ENCODE measurements at places on chromosomes 6 and 20.

DNA sequence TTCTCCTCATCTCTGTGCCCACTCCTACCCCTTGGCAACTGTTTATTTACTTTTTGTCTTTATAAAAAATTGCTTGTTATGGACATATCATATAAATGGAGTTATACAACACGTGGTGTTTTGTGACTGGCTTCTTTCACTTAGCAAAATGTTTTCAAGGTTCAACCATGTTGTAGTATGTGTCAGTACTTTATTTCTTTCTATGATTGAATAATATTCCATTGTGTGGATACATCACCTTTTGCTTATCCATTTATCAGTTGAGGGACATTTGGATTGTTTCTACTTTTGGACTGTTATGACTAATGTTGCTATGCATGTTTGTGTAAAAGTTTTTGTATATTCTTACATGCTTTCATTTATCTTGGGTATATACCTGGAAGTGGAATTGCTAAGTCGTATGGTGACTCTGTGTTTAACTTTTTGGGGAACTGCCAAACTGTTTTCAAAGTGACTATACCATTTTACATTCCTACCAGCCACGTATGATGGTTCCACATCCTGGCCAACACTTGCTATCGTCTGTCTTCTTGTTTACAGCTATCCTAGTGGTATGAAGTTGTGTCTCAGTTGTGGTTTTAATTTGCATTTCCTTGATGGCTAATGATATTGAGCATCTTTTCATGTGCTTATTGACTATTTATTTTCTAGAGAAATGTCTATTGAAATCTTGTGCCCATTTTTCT lies 84.4 kb downstream of the SLX4IP start:
- no peak overlapping the region for H3K27ac ChIP-seq
- no peaks in the 10 kb centered on the region for H3K27me3 ChIP-seq
- DNase-seq: no peak
- H3K36me3 ChIP-seq: no peaks in the 10 kb centered on the region
- H3K4me3 ChIP-seq: no peak overlapping the region

DNA sequence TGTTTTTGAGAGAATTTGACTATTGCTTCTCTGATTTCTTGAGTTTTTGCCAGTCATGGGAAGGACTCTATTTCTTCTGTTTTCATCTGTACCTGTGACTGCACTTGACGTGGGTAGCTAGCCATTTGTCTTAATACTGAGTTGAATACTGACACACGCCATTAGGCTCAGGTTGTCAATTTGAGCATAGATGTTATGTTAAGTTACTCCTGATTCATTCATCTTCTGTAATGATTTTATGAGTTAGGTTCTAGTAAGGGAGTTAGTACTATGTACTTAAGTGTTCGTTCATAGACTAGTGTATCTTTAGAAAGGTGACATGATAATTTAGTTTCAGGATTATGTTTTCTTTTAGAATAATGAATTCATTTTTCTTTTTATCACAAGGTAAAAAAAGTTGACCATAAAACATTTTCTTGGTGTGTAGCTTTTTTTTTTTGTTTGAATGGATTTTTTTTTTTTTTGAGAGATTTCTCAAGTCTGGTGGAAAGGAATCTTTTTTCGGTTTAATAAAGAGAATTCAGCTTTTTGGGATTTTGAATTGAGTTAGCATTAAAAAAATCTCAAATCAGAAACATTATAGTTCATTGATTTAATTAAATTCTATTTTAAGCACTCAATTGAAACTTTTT lies 1.7 kb downstream of the AFDN start:
- H3K4me1 ChIP-seq: peaks cover 19% of the 10 kb centered on the region
- H3K4me3 ChIP-seq: peak overlapping the region; percentile 71
- H3K27ac ChIP-seq: no peak overlapping the region
- H3K36me3 ChIP-seq: no peaks in the 10 kb centered on the region
- H3K27me3 ChIP-seq: no peaks in the 10 kb centered on the region

GRCh38 chr6:55774286-55775028 lies 100.9 kb downstream of the BMP5 start:
- no peak overlapping the region for H3K27ac ChIP-seq
- H3K4me1 ChIP-seq: no peaks in the 10 kb centered on the region
- H3K4me3 ChIP-seq: no peak overlapping the region
- DNase-seq: no peak
- no peaks in the 10 kb centered on the region for H3K27me3 ChIP-seq

DNA sequence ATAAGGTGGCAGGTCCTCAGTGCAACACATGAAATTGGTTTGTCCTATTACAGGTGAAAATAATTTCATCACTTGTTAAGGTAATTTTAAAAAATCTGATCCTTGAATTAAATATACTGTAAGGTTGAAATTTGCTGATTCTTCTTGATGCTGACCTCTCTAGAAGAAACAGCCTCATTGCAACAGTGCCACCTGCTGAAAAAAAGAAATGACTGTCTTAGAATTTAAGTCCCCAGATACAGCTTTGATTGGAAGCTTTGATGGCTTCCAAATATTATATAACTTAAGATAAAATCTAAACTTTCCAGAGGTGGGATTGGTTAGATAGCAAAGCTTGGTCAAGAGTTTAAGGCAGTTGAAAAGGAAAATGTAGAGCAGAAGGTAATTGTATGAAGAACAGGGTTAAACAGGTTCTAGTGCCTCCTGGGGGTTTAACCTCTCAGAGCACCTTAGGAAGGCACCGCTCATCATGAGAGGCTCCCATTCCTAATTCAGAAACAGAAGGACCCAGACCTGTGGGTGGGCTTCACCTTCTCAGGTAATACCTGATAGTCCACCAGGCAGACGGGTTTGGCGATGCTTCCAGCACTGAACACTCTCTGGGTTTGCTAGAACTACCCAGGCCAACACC lies 401.0 kb downstream of the PAX1 start:
- no peaks in the 10 kb centered on the region for H3K36me3 ChIP-seq
- DNase-seq: no peak
- H3K4me3 ChIP-seq: no peak overlapping the region
- H3K27me3 ChIP-seq: no peaks in the 10 kb centered on the region
- H3K27ac ChIP-seq: no peak overlapping the region

- no peaks in the 10 kb centered on the region for H3K36me3 ChIP-seq
- H3K27ac ChIP-seq: no peak overlapping the region
- H3K4me3 ChIP-seq: peak overlapping the region; percentile 44
- H3K27me3 ChIP-seq: no peaks in the 10 kb centered on the region
Measured at GRCh38 chr6:148565930-148566663, 180.7 kb upstream of the UST start.

- no peak for DNase-seq
- no peak overlapping the region for H3K27ac ChIP-seq
- peaks cover 2% of the 10 kb centered on the region for H3K4me1 ChIP-seq
- no peaks in the 10 kb centered on the region for H3K27me3 ChIP-seq
- no peak overlapping the region for H3K4me3 ChIP-seq
Measured at GRCh38 chr20:15887387-15887786, 685.9 kb downstream of the KIF16B start.

GRCh38 chr6:90413396-90413795 lies 116.8 kb upstream of the BACH2 start:
- H3K4me3 ChIP-seq: peak overlapping the region; percentile 63
- no peaks in the 10 kb centered on the region for H3K27me3 ChIP-seq
- no peak overlapping the region for H3K27ac ChIP-seq
- no peaks in the 10 kb centered on the region for H3K36me3 ChIP-seq
- DNase-seq: no peak

DNA sequence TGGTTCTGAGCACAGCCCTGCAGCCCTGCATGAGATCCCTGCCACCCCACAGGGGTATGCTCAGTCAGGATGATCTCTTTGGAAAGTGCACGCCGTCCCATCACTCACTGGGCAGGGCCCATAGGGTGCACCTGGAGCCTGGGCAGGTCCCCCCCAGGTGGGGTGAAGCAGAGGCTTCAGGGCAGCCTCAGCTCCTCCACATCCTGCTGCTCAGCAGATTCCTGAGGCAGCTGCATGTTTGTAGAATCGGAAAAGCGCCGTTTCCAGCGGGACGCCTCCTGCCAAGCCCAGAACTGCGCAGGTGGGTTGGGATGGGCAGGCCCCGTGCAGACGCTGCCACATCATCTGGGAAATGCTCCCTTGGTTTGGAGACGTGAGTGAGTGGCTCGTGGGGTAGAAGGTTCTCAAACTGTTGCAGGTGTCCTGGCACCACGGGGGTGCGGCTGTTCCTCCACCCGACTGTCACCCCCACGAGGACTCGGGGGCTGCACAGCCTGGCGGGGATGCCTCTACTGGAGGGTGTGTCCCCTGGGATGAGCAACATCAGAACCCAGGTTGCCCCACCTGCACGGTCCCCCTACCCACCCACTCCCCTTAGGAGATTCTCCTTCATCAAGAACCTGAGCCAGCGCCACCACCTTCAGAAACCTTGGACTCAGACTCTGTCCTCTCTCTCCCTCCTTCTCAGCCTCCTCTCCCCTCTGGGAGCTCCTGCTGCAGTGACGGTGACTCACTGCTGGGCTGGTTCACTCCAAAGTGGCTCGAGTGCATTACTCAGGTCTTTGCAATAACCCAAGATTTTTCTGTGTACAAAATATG lies 334.1 kb downstream of the TAF4 start:
- no peaks in the 10 kb centered on the region for H3K4me1 ChIP-seq
- no peaks in the 10 kb centered on the region for H3K27me3 ChIP-seq
- no peaks in the 10 kb centered on the region for H3K36me3 ChIP-seq
- no peak overlapping the region for H3K4me3 ChIP-seq

DNA sequence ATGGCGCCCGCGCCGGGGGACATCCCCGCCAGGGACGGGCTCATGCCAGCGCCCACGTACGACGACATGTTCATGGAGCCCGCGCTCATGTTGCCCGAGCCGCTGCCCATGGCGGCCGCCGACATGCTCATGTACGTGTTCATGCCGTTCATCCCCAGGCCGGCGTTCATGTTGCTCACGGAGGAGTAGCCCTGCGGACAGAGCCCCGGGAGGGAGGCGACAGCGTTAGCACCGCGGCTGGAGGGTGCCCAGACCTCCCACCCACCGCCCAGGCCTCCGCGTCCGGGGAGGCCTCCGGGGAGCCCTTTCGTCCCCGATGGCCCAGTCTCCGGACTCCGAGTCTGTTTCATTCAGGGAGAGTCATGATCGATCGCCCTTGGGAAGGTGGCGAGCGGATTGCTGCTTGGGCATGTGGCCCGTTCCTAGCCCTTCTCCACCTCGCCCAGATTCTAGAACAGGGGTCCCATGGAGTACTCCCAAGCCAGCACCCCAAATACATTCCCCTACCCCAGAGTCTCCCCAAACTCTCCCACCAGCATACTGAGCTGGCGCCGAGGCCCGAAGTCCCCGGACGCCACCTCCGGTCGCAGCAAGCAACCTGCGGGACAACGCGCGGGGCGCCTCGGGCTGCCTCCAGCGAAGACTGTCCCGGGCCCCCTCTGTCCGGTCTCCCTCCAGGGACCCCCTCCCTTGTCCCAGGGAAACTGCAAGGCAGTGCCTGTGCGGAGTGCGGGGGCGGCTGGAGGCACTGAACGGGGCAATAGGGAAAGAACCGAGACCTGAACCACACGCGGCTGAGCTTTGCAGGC lies 1.2 kb downstream of the FOXA2 start:
- H3K4me3 ChIP-seq: peak overlapping the region; percentile 57
- H3K27ac ChIP-seq: no peak overlapping the region
- no peaks in the 10 kb centered on the region for H3K36me3 ChIP-seq
- H3K27me3 ChIP-seq: peaks cover 4% of the 10 kb centered on the region
- peaks cover 43% of the 10 kb centered on the region for H3K4me1 ChIP-seq

Measured in thoracic aorta (tissue), 2 donors.